Stomach (tissue), 19 donors: ENCODE measurements at places on chromosomes 3 and 15. TPM values are rescaled to one million over a fixed set of nuclear protein-coding genes. Genes with fewer than 3 reads are reported as not detected.

CLDN16 gene
- total RNA-seq, result 0.29 TPM

PLA2G4F gene
- 3.5 TPM for total RNA-seq

DNA sequence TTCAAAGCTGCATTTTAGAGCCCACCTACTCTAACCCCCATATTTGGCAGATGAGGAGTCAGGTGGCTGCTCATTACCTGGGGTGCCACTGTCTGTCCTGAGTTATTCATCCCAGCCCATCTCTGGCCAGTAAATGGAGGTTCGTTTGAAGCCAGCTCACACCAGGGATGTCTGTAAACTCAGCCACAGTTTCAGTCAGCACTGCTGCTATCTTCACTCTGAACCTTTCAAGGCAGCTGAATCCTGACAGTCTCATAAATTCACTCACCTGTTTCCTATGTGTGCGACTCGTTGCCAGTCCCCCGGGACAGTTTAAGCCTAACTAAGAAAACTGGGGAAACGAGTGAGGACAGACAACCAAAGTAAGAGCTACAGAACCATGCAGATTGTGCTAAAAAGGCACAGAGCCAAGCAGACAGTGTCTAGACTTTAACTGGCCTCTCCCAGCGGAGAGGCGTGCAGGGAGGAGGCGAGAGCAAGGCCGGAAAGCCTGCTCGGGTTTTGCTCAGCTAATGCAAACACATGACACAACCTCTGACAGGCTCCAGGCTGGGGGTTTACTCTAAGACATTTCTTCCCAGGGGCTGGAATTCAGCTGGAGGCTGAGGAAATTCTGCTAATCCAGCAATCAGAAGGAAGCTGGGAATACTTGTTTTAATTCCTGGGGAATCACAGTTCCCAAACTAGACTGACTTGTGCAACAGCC lies 12.0 kb downstream of the FSTL1 start:
- peak; percentile 94 for DNase-seq
- H3K4me1 ChIP-seq, result peaks cover 5% of the 10 kb centered on the region
- peaks cover 4% of the 10 kb centered on the region for H3K36me3 ChIP-seq
- peak overlapping the region; percentile 53 for H3K27ac ChIP-seq

DNA sequence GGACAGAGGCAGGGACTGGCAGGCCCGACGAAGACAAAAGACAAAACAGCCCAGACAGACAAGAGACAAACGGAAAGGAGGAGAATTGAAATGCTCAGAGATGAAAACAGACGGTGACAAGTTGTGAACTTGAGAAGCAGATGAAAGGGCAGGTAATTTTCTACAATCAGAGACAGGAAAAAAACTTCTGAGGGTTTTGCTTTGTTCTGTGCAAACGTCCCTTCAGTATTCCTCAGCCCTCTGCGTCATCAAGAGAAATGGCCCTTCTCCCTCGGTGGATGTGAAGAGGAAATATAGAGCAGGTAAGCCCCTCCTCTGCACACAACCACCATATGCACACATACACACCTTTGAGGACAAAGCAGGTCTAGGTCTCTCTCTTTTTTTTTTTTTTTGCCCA lies 206.6 kb downstream of the UACA start:
- DNase-seq, result no peak

DNA sequence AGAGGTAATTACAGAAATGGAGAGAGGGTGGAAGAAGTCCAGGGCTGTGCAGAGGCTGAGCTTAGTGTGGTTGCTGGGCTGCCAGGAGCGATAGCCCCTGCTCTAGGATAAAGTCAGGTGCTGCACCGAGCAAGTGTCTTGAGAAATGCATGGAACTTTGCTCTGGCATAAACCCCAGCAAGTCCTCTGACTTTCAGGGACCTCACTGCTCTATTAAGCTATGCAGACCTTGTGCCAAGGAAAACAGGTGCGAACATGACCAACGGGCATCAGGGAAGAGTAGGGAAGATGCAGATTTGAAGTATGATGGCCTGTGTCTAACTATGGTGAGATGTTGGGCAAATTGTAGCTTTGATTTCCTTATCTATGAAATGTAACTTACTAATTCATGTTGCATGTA lies 416.8 kb downstream of the NR2F2 start:
- H3K27me3 ChIP-seq, result no peaks in the 10 kb centered on the region
- no peak overlapping the region for H3K4me3 ChIP-seq
- H3K36me3 ChIP-seq, result no peaks in the 10 kb centered on the region
- no peak overlapping the region for H3K27ac ChIP-seq
- H3K4me1 ChIP-seq, result no peaks in the 10 kb centered on the region
- no peak for DNase-seq

- H3K27me3 ChIP-seq, result no peaks in the 10 kb centered on the region
- no peak for DNase-seq
- no peaks in the 10 kb centered on the region for H3K36me3 ChIP-seq
- H3K27ac ChIP-seq, result peak overlapping the region; percentile 81
- no peak overlapping the region for H3K4me3 ChIP-seq
- no peaks in the 10 kb centered on the region for H3K4me1 ChIP-seq
Measured at GRCh38 chr3:129231331-129232119, 17.9 kb upstream of the COPG1 start.

KLHL6 gene
- 3.5 TPM for total RNA-seq

CIB1 gene
- 36.6 TPM for total RNA-seq

TNNC1 gene
- 3.1 TPM for total RNA-seq

DNA sequence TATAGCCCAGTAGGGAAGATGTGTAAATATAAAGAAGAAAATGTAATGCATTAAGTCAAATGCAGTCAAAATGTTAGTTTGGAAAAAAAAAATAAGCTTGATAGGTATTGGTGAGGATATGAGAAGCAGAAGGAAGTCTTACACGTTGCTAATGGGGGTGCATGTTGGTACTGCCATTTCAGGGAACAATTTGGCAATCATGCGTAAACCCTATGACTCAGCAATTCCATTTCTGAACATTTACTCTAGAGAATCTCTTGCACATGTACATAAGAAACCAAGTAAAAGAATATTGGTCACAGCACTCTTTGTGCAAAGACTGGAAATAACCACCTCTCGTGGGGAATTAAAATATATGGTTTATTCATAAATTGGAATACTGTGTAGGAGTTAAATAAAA lies 35.5 kb upstream of the TIMP4 start:
- no peaks in the 10 kb centered on the region for H3K36me3 ChIP-seq
- no peak overlapping the region for H3K4me3 ChIP-seq
- peaks cover 24% of the 10 kb centered on the region for H3K4me1 ChIP-seq
- H3K27me3 ChIP-seq, result no peaks in the 10 kb centered on the region

DHFR2 gene
- total RNA-seq, result 2.5 TPM

- H3K27ac ChIP-seq, result peak overlapping the region; percentile 62
- no peak for DNase-seq
- no peaks in the 10 kb centered on the region for H3K36me3 ChIP-seq
- H3K4me3 ChIP-seq, result no peak overlapping the region
- no peaks in the 10 kb centered on the region for H3K27me3 ChIP-seq
- peaks cover 18% of the 10 kb centered on the region for H3K4me1 ChIP-seq
Measured at GRCh38 chr3:194278186-194278845, 72.8 kb downstream of the CPN2 start.

GRCh38 chr15:51907136-51907862 lies 64.3 kb downstream of the LEO1 start:
- H3K27ac ChIP-seq, result peak overlapping the region; percentile 18
- peaks cover 5% of the 10 kb centered on the region for H3K4me1 ChIP-seq
- H3K36me3 ChIP-seq, result peaks cover 84% of the 10 kb centered on the region
- H3K4me3 ChIP-seq, result no peak overlapping the region
- H3K27me3 ChIP-seq, result no peaks in the 10 kb centered on the region

HTR3E gene
- not detected for total RNA-seq

DNA sequence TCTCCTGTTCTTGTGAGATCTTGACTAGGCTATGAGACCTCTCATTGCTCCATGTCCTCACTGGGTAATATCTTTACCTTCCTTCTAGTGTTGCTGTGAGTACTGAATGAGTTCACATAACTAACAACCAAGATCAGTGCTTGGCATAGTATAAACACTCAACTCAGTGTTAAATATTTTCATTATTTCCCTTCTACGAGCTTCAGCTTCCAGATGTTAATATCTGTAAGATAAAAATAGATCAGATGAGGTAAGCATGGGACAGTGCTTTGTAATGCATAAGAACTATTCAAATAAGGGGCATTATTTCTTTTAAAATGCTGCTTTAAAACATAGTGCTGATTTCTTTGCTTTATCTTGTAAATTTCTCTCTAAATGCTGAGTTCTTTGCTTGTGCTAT lies 130.8 kb downstream of the DIPK2A start:
- H3K4me3 ChIP-seq, result no peak overlapping the region
- no peaks in the 10 kb centered on the region for H3K36me3 ChIP-seq
- H3K27me3 ChIP-seq, result no peaks in the 10 kb centered on the region
- no peak for DNase-seq
- no peak overlapping the region for H3K27ac ChIP-seq

- no peaks in the 10 kb centered on the region for H3K27me3 ChIP-seq
- no peaks in the 10 kb centered on the region for H3K36me3 ChIP-seq
- no peak overlapping the region for H3K4me3 ChIP-seq
- peaks cover 93% of the 10 kb centered on the region for H3K4me1 ChIP-seq
Measured at GRCh38 chr3:152291649-152292066, 22.9 kb downstream of the MBNL1 start.

LRTM1 gene
- total RNA-seq, result not detected

DNA sequence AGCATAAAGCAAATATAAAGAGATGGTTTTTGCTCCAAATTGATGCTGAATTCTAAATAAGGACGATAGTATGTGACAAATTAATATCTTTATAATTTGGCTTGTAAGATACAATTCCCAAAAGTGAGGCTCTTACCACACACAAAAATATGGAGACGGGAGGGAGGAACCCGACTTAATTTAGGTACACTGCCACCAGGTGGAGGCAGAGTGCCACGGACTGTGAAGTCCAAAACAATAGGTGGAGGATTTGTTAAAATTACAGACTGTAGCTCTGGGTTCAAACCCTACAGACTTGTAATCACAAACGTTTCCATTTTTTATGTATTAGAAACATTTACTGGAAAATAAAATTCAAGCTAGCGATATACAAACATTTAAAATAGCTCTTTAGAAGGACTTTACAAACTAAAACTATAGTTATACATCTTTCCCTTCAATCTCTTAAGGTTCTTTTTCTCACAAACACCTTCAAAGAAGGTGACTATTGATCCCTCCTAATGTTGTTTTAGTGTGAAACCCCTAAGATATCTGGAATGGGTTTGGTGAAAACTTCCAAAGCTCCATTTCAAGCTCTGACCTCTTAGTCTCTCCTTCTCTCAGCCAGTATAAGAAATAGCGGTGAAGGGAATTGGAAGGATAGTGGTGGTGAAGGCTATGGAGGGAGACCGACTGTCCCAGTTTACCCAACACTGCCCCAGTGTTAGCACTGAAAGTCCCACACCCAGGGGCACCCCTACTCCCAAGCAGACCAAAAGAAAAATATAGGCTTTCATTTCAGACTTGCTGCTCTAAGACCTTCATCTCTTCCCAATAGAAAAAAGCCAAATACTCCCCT lies 89.7 kb downstream of the AQP9 start:
- H3K36me3 ChIP-seq, result no peaks in the 10 kb centered on the region
- DNase-seq, result peak; percentile 78
- H3K27me3 ChIP-seq, result no peaks in the 10 kb centered on the region
- no peak overlapping the region for H3K4me3 ChIP-seq
- H3K4me1 ChIP-seq, result peaks cover 6% of the 10 kb centered on the region
- H3K27ac ChIP-seq, result no peak overlapping the region

- H3K27me3 ChIP-seq, result no peaks in the 10 kb centered on the region
- H3K4me3 ChIP-seq, result no peak overlapping the region
- H3K4me1 ChIP-seq, result peaks cover 21% of the 10 kb centered on the region
- H3K36me3 ChIP-seq, result no peaks in the 10 kb centered on the region
- H3K27ac ChIP-seq, result no peak overlapping the region
- no peak for DNase-seq
Measured at GRCh38 chr3:53139906-53140846, 9.9 kb upstream of the RFT1 start.

DNA sequence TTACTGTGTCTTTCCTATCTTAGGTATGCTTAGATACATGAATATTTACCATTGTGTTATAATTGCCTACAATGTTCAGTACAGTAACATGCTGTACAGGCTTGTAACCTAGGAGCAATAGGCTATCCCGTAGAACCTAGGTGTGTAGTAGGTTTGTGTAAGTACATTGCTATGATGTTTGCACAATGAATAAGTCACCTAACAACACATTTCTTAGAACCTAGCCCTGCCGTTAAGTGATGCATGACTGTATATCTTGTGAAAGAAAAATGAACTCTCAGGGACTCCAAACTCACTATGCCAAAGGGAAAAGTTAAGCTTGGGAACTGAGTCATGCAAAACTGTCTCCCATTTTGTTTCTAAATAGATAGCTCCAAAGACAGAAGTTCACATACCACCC lies 91.5 kb upstream of the ACP3 start:
- H3K4me1 ChIP-seq, result no peaks in the 10 kb centered on the region
- no peaks in the 10 kb centered on the region for H3K36me3 ChIP-seq
- no peak for DNase-seq
- no peaks in the 10 kb centered on the region for H3K27me3 ChIP-seq
- H3K27ac ChIP-seq, result no peak overlapping the region

DNA sequence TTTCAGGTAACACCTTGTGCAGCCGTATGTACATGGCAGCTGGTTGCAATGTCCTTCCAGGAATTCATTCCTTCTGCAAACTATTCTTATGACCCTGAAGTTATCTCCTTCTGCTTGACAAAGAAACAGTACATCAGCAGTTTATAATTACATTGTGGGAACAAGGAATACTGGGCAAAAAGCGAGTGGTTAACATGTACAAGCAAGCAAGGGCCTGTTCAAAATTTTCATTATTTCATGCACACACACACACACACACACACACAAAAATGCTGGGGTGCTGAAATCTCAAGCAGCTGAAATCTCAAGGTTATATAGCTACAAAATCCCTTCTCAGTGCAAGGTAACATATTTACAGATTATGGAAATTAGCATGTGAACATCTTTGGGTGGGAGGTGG lies 30.7 kb downstream of the GTPBP8 start:
- DNase-seq, result no peak
- H3K36me3 ChIP-seq, result peaks cover 6% of the 10 kb centered on the region
- H3K4me3 ChIP-seq, result no peak overlapping the region

DNA sequence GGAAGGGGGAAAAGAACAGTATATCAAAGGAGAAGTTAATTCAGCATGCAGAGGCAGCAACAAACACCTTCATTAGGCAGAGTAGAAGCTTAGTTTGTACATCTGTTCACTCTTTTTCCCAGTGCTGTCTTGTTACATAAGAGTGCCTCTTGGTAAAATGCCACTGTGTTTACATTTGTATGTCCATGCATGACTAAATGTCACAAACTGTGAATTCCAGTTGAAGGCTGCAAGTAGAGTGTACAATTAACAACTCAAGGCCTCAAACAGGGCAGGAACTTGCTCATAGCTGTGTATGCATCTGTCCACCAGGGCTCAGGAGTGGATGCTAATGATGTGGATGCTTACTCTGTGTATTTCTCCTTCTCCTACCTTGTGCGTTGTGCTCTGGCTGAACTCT lies 214.2 kb upstream of the TPM1 start:
- H3K36me3 ChIP-seq, result peaks cover 3% of the 10 kb centered on the region
- no peaks in the 10 kb centered on the region for H3K27me3 ChIP-seq
- peak; percentile 46 for DNase-seq
- peaks cover 28% of the 10 kb centered on the region for H3K4me1 ChIP-seq
